ENCODE measurements at places on chromosomes 3 and 15.
A peak's percentile ranks its signal among the peaks of the same experiment; 100 is the strongest.

GRCh38 chr3:141426404-141427034 is 58.2 kb downstream of the ZBTB38 start:
- DNase-seq, result peak; percentile 76

- DNase-seq, result no peak
Observed at GRCh38 chr3:160686955-160687535, 10.1 kb downstream of the ARL14 start.

DNA sequence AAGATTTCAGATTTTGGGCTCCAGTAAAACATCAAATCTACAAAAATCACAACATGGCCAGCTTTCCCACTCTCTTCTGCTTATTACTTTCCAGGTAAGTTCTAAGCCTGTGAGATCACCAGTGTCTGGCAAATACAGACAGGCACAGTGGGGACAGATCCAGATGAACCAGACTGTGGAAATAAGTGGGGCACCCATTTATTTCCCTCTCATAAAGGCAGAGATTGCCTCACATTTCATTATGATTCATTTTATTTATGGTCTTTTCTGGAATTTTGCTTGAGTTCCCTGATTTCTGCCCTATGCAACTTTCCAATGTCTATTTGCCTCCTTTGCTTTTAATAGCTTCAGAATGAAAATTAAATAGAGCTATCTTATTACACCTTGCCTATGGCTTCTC is 66.8 kb downstream of the GREM1 start:
- no peak for DNase-seq

DNA sequence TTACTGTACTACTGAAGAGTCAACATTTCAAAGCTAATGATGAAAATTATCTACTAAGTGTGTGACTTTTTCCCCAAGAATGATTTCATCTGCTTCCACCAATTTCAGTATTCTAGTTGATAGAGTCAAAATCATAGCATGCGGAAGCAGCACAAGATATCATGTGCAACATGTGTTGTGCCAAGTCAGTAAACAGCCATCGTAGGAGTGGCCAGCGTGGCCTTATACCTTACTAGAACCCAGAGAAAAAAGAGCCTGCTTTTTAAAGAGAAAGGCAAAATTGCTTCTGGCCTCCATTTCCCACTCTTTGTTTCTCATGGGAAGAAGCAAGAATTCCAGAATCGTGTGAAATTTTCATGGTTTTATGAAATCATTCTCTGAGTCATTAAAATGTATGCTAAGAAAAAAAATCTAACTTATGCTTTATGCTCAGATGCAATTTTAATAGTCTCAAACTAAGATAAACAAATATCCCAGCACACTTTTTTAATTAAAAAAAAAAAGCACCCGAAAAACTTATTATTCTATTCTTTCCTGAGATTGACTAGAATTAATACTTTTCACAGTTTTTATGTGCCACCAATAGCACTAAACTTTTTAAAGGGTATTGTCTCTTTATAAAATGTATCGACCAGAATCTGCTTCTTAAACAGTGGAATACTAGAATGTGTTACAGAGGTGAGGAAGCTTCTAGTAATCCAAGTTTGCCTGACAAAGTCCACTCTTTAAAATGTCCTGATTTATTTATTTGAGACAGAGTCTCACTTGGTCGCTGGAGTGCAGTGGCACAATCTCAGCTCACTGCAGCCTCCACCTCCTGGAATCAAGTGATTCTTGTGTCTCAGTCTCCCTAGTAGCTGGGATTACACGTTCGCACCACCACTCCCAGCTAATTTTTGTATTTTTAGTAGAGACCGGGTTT is 87.3 kb downstream of the MBNL1 start:
- DNase-seq, result no peak

- DNase-seq, result no peak
Observed at GRCh38 chr3:111269777-111270176, 198.2 kb downstream of the NECTIN3 start.

DNA sequence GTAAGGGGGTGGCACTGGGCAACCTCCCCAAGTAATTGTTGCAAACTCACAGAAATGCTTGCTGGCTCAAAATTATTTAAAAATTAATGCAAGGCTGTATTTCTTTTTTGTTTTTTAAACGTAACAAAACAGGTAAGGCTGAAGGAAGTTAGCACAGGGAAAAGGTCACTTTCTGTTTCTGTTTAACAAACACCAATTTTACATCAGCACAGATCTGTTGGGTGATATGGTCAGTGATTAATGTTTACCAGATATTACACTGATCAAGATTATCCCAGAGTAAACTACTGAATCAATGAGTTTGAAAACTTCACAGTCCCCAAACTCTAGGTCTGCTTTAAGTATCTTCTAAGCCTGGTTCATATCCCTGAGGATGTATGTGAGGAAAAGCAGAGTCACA is 558.0 kb downstream of the FOXP1 start:
- DNase-seq, result no peak

- DNase-seq, result peak; percentile 32
Observed at GRCh38 chr3:196423044-196423781, 9.0 kb downstream of the UBXN7 start.

DNA sequence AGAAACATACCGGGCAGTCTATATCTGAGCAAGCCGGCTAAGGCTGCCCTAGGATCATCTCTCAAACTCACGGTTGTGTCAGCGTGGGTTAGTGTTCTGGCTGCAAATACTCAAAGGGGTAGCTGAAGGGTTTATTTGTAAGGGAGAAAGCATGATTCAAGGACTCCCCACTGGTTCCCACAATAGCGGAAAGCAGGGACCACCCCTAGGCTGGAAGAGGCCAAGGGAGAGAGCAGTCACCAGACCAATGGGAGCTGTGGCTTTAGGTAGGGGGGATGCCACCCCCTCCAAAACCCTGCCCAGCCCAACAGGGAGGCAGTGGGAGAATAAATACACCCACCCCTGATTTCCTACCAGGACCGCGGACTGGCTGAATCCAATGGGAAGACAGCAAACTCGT is 7.3 kb upstream of the LMCD1 start:
- DNase-seq, result no peak

DNA sequence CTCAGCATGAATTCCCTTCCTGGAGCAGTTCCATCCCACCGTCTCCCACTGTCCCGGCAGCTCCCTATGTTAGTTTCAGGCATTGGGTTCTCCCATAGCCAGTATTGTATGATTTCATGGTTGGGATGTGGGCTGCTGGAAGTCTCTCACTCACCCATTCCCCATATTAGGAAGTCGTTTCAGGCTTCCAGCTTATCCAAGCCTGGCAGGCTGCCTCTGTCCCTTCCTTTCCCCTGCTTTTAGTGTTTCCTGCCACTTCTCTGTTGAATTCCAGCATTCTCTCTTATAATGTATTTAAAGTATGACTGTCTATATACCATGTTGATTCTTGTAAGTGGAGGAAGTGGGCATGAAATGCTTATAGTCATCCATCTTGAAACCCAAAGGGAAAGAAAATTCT is 309.7 kb upstream of the RBMS3 start:
- no peak for DNase-seq

DNA sequence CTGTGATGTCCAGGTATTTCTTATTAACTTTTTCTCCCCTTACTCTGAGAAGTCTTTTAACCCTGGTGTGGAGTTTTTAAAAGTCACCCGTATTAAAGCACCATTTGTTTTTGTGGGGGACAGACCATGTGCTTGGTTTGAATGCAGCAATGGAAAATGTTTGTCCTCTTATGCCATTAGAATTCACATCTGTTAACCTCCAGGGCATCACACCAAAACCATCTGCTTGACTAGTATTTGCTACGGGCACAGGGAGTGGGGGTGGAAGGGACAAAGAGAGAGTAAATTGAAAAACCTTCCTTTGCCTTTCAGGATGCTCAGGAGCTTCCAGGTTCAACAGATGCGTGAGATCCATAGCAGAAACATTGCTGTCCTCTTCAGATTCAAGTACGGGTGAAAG is 61.4 kb upstream of the GOLGA8B start:
- DNase-seq, result no peak

- DNase-seq, result no peak
Observed at GRCh38 chr3:174538151-174538550, 321.0 kb upstream of the NAALADL2 start.

GRCh38 chr15:60576515-60576914 is 97.6 kb upstream of the ICE2 start:
- no peak for DNase-seq

GRCh38 chr3:144142151-144142840 is 170.7 kb downstream of the DIPK2A start:
- DNase-seq, result no peak

GRCh38 chr3:37535526-37536432 is 325.9 kb upstream of the CTDSPL start:
- no peak for DNase-seq

- DNase-seq, result no peak
Observed at GRCh38 chr3:129596194-129597086, 10.0 kb downstream of the PLXND1 start.

DNA sequence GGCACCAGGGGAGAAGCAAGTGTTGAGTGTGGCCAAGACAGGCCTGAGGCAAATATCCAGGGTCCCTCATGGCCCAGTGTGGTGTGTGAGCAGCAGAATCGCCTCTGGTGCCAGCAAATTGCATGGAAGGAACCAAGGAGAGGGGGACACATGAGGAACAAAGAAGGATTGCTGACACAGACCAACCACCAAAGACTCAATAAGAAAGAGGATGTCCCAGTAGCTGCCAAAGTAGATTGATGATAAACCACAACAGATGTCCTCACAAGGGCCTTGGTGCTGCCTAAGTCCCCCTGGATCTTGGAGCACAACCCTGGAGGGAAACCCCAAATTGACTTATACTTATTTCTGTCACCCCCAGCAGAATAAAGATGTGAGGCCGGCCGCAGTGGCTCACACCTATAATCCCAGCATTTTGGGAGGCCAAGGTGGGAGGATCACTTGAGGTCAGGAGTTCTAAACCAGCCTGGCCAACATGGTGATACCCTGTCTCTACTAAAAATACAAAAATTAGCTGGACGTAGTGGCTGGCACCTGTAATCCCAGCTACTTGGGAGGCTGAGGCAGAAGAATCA is 10.6 kb downstream of the SRGAP3 start:
- no peak for DNase-seq

DNA sequence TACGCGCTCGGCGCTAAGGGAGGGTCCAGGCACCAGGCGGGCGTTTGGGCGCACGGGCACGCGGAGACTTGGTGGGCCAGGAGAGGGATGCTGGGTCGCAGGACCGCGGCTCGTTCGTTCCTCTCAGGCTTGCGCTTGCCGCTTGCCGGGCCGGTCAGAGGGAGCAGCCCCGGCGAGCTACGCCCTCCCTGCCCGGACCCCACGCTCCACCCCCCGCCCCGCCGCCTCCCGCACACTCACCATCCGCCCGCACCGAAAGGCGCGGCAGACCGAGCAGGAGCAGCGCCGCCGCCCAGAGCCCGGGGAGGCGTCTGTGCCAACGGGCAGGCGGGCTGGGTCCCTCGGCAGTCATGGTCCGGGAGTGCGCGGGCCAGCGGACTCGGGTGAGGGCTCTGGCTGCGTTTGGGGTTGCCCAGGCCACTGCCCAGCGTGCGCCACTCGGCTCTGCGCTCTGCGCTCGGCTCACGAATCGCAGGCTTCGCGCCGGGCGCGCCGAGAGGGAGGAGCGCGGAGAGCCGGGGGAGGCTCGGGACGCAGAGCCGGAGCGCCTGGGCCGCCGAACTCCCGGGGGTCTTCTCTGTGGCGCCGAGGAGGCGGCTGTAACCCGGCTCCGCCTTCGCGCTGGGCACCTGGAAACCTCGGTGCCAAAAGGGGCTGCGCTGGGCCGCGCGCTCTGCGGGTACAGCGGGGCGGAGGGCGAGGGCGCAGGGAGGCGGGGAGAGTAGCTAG is at the start of gene SUSD5:
Gene SUSD5 (minus strand): TSS at position 365 of the 729 bp plus-strand sequence. CDS start 13 bp downstream, at position 352.
- DNase-seq, result no peak

GRCh38 chr3:194089357-194090177 is 46.4 kb upstream of the HES1 start:
- no peak for DNase-seq

GRCh38 chr3:184429786-184430185 is 49.9 kb downstream of the CHRD start:
- no peak for DNase-seq

DNA sequence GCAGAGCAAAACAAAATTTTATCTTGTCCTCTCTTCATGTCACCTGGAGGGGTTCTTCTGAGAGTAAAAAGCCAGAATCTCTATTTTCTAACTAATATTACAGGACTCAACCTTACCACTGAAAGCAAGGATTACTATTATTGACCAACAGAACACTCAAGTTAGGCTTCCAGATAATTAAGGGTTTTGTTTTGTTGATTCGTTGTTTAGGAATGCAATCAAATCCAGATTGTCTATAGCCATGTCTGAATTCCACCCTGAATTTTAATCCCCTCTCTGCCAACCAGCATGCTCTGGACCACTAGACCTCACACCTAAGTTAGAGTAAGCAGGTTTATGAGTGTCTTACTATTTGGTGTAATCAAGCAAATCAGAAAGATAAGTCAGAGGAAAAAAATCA is 90.7 kb downstream of the PEAK1 start:
- DNase-seq, result no peak

DNA sequence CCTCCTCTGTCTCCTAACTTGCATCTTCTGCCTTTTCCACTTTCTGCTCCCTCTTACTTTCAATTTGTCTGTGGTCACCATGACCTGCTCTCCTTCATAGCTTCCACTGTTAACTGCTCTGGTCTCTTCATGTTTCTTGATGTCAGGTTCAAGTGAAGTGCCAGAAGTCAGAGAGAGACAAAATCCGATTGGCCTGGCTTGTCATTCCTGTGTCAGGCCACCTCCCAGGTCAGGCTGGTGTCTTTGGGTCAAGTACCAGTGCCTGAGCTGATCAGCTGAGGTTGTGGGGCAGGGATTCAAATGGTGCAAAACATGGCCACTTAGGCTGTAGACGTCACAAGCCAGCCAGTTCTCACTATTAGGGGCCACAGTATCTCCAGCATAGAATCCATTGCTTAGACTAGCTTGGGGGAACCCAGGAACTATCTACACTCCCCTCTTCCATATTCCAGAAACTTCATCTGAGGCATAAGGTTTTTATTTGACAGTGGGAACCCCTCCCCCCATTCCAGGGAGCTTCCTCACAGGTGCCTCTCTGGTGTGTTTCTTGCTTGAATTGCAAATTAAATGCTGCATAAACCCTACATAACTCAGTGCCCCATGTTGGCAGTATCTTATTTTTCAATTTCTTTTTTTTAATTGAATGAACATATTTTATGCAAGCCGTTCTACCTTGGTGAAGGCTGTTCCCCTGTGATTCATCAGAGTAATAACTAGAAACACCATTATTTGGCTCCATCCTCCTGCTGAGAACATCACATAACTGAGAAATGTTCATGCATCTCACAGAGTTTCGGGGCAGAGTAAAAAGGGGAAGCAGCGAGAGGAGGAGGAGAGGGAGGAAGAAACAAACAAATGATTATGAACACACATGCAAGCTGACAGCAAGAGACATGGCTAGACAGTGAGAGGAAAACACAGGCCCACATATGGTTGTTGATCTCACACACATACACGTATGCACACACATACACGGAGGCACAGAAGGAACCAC is 175.8 kb downstream of the TLE3 start:
- no peak for DNase-seq

All from cerebellar nuclear complex (tissue), 1 donor.